B cell (primary cell): ENCODE measurements at places on chromosomes 7 and 10. TPM values are rescaled to one million over a fixed set of nuclear protein-coding genes. Genes with fewer than 3 reads are reported as not detected.

Gene GRK5
- 54.8 and 57.2 TPM in 2 replicates for total RNA-seq

- no peak overlapping the region for H3K27ac ChIP-seq
- H3K27me3 ChIP-seq, result no peaks in the 10 kb centered on the region
- no peak for DNase-seq
- no peaks in the 10 kb centered on the region for H3K36me3 ChIP-seq
- no peak overlapping the region for H3K4me3 ChIP-seq
- no peaks in the 10 kb centered on the region for H3K4me1 ChIP-seq
These were observed 493.3 kb upstream of the SORCS1 start for GRCh38 chr10:107657851-107658250.

GRCh38 chr10:98340261-98340939 lies 72.4 kb upstream of the LOXL4 start:
- peak overlapping the region; percentile 38 for H3K4me3 ChIP-seq
- no peaks in the 10 kb centered on the region for H3K27me3 ChIP-seq
- no peaks in the 10 kb centered on the region for H3K36me3 ChIP-seq
- peak overlapping the region; percentile 60 for H3K27ac ChIP-seq
- H3K4me1 ChIP-seq, result peaks cover 38% of the 10 kb centered on the region
- DNase-seq, result peak; percentile 50

Gene CPXM2
- total RNA-seq, result not detected in 2 replicates

DNA sequence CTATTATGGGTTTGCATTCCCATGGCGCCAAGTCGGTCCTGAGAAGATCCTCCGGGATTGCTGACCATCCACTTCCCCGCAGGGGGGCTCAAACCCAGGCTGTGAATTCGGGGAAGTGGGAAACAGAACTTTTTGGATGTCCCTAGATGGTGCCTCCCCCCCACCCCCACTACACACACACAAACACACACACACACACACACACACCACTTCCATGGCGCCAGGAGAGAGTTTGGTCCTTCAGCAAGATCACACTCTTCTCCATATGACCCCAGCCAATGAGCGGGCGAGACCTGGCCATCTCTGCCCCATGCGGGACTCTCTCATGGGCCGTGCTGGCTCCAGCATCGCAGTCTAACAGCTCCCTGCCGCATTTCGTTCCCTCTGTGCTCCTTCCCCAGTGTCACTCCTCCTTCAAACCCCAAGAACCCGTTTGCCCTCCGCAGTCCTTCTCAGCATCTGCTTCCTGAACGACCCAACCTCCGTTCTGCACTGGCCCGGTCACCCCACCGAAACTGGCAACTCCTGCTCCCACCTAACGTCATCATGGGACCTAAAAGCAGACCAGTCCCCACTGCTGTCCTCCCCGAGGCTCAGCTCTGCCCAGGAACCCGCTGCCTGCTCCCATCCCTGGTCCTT lies 32.1 kb upstream of the TNRC18 start:
- peaks cover 27% of the 10 kb centered on the region for H3K27me3 ChIP-seq
- peaks cover 8% of the 10 kb centered on the region for H3K4me1 ChIP-seq
- H3K36me3 ChIP-seq, result no peaks in the 10 kb centered on the region
- DNase-seq, result no peak
- H3K27ac ChIP-seq, result no peak overlapping the region
- H3K4me3 ChIP-seq, result no peak overlapping the region

- H3K27me3 ChIP-seq, result no peaks in the 10 kb centered on the region
- no peak overlapping the region for H3K4me3 ChIP-seq
- no peaks in the 10 kb centered on the region for H3K36me3 ChIP-seq
- no peaks in the 10 kb centered on the region for H3K4me1 ChIP-seq
- H3K27ac ChIP-seq, result no peak overlapping the region
- DNase-seq, result no peak
These were observed 195.1 kb upstream of the HABP2 start for GRCh38 chr10:113357681-113358300.
